Kidney epithelial cell (primary cell): ENCODE measurements at places on chromosomes 5 and 9.

DNA sequence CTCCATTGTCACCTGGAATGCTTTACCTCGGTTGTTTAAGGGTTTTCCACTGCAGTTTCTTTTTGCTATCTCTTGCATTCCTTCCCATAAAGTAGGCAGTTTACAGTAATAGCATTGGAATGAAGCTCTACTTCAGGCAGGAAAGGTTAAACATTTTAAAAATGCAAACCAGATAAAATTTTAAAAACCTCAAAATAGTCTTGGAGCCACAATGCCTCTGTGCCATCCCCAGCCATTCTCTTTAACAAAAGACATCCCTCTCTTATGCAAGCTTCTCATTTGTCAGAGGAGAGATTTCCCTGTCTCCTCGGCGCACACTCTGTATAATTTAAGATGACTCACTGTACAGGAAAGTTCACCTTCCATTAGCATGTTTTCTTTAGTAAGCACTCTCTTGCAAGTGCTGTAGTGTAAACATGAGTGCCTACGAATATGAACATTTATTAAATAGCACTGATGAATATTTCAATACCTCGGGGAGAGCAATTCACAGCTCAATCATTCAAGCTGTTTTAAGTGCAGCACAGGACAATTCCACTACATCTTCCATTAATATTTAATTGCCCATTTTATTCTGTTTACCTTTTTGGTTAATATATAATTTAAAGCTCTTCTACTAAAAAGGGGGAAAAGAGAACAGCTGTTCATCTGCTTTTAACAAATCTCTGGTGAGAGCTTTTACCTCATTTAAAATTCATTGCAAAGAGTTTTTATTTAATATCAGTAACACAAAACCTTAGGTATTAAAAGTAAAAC lies 343.6 kb downstream of the SPATA31D1 start:
- DNase-seq: peak; percentile 56

DNA sequence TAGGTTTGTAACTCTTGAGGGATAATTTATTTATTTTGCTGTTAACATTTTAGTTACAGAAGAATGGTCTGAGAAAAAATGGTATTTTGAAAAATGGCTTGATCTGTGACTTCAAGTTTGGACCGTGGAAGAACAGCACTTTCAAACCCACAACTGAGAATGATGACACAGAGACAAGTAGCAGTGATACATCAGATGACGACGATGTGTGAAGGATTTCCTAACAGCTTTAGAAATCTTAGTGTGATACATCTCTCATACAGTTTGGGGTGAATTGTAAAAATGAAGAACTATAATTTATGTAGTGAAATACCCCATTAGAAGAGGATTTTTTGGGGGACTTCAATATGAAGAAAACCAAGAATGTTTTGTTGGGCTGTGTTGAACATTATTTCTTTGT lies 88.7 kb downstream of the GPBP1 start:
- DNase-seq: no peak

- no peak for DNase-seq
Observed at GRCh38 chr5:135216471-135217343, 182.3 kb downstream of the MACROH2A1 start.

- no peak for DNase-seq
Observed at GRCh38 chr9:9177081-9177480, 1377.5 kb upstream of the DMAC1 start.

DNA sequence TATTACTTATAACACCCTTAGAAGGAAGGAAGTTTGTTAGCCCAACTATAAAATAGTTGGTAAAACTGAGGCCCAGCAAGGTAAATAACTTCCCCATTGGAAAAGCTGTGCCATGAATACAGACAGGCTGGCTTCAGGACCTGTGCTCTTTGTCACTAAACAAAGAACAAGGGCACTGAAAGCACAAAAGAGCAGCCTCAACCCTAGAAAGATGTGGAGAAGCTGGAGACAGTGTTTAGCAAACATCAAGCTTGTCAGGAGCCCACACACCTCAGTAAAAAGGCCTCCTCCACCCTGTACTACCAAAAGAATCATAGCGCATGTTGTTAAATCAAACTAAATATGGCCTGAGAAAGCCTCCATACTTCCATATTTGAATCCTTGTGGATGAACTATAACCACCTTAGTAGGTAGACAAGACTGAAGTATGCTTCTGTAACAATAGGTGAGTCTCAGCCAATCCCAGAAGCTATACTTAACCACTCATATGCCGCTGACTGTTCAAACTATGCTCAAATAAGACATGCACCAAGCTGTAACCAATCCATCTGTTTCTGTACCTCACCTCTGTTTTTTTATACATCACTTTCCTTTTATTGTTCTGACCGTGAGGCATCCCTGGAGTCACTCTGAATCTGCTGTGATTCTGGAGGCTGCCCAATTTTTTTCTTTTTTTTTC lies 18.4 kb upstream of the SCGB3A2 start:
- DNase-seq: no peak

DNA sequence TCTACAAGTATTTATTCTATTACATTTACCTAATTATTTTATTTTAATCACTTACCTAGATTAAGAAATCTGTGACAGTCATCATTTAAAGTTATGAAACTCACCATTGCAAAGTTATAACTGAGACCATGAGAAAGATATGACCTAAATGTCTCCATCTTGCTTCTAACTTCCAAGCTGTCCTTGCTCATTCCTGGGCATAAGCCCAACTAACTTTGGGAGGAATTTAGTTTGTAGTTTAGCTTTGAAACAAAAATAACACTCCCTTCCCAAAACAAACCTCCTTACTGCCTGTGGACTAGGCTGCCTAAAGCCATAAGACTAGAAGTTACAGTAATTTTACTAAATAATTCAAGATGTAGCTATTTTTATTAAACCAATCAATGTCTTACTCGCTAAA lies 195.6 kb upstream of the RAI14 start:
- DNase-seq: no peak

- no peak for DNase-seq
Observed at GRCh38 chr5:6402939-6403338, 24.6 kb upstream of the MED10 start.

- no peak for DNase-seq
Observed at GRCh38 chr5:172907657-172908056, 51.6 kb upstream of the RPL26L1 start.

GRCh38 chr9:12958708-12959107 lies 183.9 kb downstream of the LURAP1L start:
- DNase-seq: no peak

DNA sequence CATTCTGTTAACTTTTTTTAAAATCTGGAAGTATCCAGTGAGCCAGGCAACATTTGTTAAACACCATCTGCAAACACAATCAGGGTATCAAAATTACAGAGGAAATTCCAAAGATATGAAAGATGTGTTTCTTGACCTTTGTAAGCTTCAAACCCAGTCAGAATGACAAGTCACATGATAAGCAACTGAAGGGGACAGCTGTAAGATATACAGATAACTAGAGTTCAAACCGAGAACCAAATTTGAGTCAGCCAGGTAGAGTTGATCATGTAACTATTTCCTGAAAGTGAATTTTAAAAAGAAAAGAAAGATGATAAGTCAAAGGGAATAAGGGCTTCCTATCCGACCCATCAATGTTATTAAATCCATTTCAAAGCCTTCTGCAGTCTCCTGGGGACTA lies 196.2 kb downstream of the DEPDC1B start:
- no peak for DNase-seq

GRCh38 chr9:126875756-126876510 lies 15.5 kb downstream of the ZBTB34 start:
- no peak for DNase-seq

DNA sequence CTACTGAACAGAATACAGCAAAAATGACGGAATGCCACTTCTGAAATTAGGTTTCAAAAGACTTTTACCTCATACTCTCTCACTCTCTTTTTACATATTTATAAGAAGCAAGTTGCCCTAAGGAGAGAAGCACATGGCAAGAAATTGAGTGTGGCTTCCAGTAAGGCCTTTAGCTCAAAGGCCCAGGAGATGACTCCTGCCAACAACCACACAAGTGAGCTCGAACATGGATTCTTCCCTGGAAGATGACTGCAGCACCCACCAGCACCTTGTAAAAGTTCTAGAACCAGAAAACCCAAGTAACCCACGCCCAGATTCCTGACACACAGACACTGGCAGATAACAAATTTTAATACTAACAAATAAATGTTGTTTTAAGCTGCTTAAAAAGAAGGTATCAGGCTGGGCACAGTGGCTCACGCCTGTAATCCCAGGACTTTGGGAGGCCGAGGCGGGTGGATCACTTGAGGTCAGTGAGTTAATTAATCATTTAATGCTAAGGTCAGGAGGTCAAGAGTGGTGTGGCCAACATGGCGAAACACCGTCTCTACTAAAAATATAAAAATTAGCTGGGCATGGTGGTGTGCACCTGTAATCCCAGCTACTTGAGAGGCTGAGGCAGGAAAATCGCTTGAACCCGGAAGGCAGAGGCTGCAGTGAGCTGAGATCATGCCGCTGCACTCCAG lies 17.0 kb downstream of the PTBP3 start:
- no peak for DNase-seq

DNA sequence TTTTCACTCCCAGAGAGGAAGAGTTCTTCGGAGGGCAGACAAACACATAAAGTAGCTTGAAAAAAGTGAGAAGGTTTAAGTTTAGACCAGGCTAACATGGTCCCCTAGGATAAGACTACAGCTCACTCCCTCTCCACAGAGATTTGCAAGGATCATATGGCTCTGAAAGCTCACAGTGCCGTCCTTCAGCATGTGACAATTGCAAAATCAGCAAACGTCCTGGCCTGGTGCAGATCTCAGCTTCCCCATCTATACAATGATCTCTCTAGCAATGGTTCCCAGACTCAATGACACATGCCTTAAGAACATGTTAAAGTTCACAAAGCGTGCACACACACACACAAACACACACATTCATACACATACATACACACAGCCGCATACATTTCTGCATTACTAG lies 327.6 kb downstream of the ACTL7B start:
- no peak for DNase-seq

- DNase-seq: no peak
Observed at GRCh38 chr5:137398154-137398553, 101.0 kb downstream of the SPOCK1 start.

GRCh38 chr5:176813587-176814312 lies 3.4 kb downstream of the UNC5A start:
- no peak for DNase-seq

DNA sequence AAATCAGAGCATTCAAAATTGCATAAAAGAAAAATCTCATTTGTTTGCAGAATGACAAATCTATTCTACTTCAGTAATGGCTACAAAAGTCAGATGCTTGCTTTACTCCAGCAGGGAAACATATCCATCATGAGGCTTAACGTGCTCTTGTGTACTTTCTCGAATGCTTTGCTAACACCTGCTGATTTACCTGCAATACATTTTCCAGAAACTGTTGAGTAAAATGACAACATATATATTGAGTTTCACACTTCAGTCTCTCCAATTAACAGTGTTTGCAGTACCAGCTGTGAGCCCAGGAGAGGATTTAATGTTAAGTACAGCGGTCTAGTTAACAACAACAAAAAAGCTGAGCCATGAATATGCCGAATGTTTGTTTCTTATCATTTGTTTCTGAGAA lies 391.5 kb upstream of the SMC2 start:
- no peak for DNase-seq

DNA sequence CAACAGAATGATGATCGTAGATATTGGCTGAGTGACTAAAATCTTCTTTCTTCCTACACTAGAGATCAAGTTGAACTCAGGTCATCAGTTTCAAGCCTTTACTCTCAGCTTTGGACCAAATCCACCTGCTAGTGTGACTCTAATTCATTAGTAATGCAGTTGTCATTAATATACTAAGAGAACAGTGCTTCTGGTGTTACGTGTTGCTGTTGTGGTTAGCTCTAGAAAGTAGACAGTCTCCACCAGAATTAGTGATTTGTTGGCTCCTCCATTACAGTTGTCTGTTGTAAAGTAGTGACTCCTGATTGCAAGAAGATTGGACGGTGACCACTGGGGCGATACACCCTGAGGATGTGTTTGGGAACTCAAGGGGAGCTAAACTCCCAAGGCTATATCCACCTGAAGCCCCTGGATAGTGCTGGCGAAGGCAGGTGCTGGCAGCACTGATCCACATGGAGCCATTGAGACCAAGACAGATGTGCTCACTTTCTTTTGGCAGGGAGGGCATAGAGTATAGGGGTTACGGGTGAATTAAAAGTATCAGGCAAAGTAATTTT lies 3.1 kb downstream of the CAMK4 start:
- no peak for DNase-seq

GRCh38 chr5:175317872-175318271 lies 126.1 kb downstream of the DRD1 start:
- no peak for DNase-seq

GRCh38 chr5:153748823-153749222 lies 258.4 kb downstream of the GRIA1 start:
- DNase-seq: no peak

DNA sequence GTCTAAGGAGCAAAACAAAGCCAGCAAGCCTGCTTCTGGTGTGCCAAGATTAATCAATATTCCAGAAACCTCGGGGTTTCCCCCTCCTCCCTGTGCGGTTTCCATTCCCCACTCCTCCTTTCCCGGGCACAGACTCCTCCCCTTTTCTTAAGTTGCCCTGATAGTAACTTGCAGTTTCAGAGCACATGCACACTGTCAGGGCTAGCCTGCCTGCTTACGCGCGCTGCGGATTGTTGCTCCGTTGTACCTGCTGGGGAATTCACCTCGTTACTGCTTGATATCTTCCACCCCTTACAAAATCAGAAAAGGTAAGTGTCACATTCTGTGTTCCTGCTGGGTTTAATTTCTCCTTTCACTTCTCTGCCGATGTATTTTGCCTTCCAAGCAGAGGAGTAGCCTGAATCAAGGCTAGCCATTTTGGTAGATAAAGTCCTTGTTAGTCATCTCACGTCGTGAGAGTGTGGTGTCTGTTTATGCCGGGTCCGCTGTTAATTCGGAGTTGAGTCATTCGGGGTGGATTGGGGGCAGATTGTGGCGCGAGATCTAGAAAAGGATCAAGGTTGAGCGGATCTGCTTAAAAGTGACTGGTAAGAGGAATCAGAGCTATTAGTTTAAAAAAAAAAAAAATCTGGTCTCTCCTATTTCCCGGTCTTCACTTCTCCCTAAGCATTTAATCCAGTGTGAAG lies at the start of gene SLC1A3:
SLC1A3 (plus strand) TSS at position 179 of the 686 bp plus-strand sequence. CDS start 1,818 bp downstream, outside the sequence.
- peak; percentile 41 for DNase-seq

- no peak for DNase-seq
Observed at GRCh38 chr9:113879318-113879717, 3.2 kb downstream of the ZNF618 start.

- no peak for DNase-seq
Observed at GRCh38 chr9:95496687-95497086, 20.1 kb downstream of the PTCH1 start.

DNA sequence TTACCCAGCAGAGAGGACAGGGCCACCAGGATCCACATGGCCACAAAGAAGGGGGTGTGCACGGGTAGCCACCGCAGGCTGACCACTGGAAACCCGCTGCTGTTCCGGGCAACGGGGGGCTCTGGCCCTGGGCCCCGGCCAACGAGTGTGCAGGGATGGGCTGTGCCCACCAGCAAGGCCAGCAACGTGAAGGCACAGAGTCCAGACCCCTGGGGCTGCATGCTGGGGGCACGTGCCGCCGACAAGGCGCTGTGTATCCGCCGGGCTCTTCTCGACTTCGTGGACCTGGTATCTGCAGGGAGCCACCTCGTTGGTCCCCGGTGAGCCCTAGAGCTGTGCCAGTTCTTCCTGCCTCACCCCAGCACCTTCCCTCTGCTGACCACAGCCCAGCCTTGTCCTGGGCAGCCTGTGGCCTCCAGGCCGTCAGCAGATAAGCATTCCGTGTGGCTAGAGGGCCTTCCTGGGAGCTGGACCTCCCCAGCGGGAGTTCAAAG lies 42.2 kb upstream of the CEP72 start:
- DNase-seq: no peak
